ENCODE measurements at places on chromosomes 1 and 21.
A peak's percentile ranks its signal among the peaks of the same experiment; 100 is the strongest.

DNA sequence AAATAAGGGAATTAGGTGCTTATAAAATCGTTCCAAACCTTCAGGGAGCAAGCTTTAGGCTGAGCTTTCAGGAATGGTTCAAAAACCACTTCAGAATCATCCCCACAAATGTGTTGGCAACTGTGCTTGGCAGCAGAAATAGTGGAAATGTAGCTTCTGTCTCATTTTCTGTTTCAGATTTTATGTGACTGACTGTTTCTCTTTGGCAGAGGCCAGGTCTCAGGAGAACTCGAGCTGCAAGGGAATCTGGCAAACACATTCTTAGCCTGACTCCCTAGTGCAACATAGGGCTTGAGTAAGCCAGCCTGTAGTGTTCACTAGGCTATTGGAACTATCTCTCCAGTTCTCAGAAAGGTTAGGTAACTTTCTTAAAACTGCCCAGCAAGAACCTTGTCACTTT, 128.6 kb downstream of the PLA2G4A start:
- DNase-seq: no peak

GRCh38 chr1:247419336-247419735, 3.4 kb downstream of the NLRP3 start:
- no peak for DNase-seq

DNA sequence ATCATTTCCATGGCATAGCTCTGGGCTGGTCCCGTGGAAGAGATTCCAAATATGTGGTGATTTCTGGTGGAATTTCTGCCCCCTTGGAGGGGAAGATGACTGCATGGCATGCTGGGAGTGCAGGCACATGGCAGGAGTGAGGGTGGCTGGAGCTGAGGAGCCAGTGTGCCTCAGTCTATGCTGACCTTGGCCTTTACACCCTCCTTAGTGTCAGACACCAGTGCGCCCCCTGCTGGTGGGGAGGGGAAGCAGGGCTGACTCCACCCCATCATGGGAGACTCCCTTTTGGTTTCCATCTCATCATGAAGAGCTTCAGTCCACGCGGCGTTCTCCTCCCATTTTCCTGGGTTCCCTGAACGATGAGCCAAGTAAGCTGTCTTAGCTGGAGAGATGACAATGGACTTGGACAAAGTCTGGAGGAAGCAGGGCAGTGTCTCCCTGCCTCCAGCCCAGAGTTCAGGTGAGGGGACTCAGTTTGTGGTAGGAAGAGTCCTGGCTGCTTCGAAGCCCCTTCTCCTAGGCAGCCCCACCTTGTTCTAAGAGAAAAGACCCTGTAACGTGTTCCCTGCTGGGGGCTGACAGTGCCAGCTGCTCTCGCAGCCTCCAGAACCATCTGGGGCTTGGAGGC, 10.3 kb downstream of the ALX3 start:
- DNase-seq: no peak

DNA sequence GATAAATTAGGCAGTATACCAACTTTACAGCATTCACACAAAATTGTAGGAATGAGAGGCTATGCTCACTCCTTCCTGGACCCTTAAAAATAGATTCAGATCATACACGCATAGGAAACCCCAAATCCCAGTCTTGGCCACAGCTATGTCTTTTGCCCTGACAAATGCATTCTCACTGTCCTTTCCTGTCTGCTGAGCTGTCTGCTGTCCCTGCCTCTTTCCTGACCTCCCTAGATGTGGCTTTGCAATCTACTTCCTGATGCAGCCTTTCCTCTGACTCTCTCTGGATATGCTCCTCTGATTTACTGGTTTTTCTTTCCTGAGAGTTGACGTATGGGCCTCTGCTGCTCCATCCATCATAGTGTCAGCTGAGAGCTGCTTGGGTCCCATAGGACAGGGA, 59.8 kb upstream of the SLC35F3 start:
- DNase-seq: no peak

- no peak for DNase-seq
Observed at GRCh38 chr1:230781594-230781993, 34.4 kb downstream of the CAPN9 start.

DNA sequence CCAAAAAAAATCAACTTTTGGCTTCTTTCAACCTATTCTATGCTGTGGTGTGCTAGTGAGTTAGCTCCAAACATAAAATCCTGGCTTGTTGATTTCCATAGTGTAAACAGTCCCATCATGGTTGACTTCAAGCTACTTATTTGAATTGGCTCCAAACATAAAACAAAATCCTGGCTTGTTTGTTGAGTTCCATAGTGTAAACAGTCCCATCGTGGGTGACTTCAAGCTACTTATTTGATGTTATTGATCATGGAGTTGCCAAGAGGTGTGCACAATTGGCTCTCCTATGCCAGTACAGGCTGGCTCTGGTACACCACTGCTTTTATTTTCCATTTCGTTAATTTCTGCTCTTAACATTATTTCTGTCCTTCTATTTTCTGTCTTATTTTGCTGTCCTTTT, 1.8 kb upstream of the COA6 start:
- DNase-seq: no peak

GRCh38 chr1:53381790-53382401, 54.0 kb upstream of the LRP8 start:
- DNase-seq: no peak

DNA sequence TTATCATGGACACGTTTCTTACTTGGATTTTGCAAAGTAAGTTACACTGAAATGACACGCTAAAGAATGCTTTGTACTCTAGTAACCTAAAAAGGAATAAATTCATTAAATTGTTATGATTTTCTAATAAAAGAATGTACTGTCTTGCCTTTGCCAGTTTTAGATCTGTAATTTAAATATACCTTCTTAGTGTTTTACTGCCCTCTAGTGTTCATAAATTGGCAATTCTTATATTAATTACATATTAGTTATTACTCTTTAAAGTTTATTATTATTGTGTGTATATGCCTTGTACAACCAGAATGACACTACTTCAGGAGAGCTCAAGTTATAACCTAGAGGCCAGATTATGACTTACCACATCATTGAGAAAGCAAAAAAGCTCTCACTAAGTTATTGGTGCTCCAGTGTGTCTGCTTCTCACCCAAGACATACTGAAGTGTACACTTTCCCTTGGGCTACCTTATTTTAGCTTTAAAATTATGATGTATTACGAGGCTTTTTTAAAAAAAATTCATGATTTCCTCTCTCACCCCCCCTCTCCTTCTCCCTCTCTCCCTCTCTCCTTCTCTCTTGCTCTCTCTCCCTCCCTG, 169.9 kb downstream of the HS2ST1 start:
- DNase-seq: no peak

DNA sequence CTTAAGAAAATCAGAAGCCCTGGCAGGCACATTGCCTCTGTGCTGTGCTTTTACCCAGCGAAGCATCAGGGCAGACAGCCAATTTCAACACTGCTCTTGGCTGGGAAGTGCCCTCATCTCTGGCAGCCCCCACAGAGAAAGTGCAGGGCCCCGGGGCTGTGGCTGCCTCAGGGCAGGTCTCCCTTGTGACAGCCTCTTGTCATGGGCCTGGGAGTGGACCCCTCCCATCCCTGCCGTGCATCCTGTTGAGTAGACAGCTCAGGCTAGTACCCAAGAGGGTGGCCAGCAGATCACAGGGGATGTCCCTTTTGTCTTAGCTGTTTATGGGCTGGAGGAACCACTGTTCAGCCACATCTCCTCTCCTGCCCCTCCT, 23.3 kb downstream of the TTC34 start:
- DNase-seq: no peak

DNA sequence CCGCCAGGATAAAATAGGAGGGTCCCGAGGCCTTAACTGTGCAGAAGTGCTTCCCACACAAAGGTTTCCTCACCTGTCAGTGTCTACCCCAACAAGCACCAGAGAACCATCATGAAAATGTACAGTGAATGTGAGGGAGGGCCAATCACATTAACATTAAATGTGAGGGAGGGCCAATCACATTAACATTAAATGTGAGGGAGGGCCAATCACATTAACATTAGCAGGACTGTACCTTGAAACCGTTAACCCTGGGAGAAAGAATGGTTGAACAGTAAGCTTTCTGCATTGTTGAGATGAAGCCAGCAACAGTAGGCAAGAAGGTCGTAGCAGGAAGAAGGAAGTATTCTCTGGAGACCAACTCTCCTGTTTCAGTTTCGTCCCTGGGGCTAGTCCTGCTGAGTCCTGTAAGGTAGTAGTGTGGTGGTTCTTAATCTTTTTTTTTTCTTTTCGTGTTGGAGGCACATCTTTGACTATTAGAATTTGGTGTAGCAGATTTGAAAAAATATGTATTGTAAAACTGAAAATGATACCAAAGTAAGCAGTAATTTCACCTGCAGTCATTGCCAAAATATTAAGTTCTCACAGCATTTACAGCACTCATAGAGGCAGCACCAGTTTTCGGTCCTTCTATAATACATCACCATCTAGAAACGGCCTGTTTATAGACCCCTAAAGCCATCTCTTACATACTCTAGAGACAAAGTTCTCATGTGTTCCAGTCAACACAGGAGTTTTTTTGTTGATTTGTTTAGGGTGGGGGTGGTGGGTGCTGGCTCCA, 98.6 kb upstream of the PPP2R5A start:
- DNase-seq: no peak

GRCh38 chr1:163877016-163877415, 555.3 kb downstream of the NUF2 start:
- DNase-seq: no peak

- DNase-seq: no peak
Observed at GRCh38 chr1:174623324-174624035, 175.7 kb downstream of the GPR52 start.

- DNase-seq: no peak
Observed at GRCh38 chr1:12177156-12177998, 10.6 kb downstream of the TNFRSF1B start.

- no peak for DNase-seq
Observed at GRCh38 chr1:236395947-236396664, 2.0 kb downstream of the EDARADD start.

GRCh38 chr1:237861944-237862343, 28.8 kb downstream of the ZP4 start:
- no peak for DNase-seq

- DNase-seq: no peak
Observed at GRCh38 chr1:38498686-38499085, 360.9 kb downstream of the RRAGC start.

GRCh38 chr1:16208270-16208987, 4.0 kb downstream of the ARHGEF19 start:
- DNase-seq: no peak

DNA sequence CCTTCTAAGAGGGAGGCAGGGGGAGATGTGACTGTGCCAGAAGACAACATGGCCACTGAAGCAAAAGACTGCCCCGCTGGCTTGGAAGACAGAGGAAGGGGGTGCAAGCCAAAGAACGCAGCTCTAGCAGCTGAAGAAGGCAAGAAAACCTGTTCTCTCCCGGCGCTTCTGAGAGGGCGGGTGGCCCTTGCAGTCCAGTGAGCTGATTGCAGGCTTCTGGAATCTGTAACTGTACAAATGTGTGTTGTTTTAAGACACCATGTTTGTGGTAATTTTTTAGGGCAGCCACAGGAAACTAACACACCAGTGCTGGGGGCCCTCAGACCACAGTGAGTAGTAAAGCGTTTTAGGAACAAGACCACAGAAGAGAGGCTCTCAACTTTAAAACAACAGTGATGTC, 47.0 kb downstream of the CD46 start:
- no peak for DNase-seq

DNA sequence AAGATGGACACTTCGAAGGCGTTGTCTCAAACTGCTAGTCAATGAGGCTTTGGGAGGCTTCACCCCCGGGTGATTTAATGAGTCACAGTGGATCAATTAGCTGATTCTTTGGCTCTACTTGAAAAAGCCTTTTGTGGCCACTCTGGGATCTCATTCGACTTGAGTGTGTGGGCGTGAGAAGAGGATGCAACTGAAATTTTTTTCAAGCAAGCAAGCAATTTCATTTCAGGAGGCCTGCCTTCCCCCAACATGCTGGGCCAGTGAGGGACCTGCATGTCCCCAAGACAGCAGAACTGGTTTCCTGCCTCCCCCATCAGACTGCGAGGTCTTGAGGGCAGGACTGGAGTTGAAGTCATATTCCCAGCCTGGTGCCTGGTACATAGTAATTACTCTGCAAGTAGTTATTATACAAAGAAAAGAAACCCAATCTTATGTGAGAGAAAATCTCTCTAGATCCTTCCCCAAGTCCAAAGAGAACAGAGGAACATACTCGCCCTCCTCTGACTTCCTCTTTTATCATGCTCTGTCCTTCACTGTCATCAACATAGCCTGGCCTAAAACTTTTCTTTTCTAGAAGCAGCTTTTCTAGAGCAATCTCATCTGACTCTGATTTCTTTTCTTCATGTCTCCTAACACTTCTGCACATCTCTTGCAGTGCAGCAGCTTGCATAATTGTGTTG, 22.7 kb downstream of the SYT6 start:
- DNase-seq: no peak

- no peak for DNase-seq
Observed at GRCh38 chr1:218813237-218813636, 360.4 kb upstream of the LYPLAL1 start.

- DNase-seq: no peak
Observed at GRCh38 chr1:1753607-1754005, 24.7 kb downstream of the NADK start.

DNA sequence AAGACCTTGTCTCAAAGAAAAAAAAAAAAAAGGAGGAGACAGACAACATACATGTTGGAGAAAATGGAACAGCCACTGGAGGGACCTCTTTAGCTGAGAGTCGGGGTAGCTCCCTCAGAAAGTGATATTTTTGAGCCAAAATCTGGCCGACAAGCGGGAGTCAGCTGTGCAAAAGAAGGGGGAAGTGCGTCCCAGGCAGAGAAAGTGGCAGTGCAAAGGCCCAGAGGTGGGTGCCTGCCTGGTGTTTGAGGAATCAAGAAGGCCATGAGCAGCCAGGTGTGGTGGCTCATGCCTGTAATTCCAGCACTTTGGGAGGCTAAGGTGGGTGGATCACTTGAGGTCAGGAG, 6.1 kb upstream of the CROCC start:
- DNase-seq: peak; percentile 16

DNA sequence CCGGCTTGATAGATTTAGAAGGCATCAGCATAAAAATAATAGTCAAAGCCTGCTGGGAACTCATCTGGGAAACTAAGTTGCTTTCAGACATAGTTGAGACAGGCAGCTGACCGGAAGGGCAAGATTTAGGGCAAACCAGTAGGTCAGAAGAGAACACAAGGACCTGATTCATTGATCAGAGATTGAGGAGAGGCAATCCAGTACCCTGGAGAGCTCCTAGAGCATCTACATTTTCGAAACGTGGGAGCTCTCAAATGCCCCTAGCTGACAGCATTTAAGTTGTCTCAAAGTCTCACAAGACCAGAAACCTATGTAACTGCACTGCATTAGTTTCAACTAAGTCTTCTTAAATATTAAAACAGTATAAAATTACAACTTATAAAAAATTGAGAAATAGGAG, 22.9 kb upstream of the MTF2 start:
- DNase-seq: no peak
